ENCODE measurements at places on chromosomes 6 and 20.

DNA sequence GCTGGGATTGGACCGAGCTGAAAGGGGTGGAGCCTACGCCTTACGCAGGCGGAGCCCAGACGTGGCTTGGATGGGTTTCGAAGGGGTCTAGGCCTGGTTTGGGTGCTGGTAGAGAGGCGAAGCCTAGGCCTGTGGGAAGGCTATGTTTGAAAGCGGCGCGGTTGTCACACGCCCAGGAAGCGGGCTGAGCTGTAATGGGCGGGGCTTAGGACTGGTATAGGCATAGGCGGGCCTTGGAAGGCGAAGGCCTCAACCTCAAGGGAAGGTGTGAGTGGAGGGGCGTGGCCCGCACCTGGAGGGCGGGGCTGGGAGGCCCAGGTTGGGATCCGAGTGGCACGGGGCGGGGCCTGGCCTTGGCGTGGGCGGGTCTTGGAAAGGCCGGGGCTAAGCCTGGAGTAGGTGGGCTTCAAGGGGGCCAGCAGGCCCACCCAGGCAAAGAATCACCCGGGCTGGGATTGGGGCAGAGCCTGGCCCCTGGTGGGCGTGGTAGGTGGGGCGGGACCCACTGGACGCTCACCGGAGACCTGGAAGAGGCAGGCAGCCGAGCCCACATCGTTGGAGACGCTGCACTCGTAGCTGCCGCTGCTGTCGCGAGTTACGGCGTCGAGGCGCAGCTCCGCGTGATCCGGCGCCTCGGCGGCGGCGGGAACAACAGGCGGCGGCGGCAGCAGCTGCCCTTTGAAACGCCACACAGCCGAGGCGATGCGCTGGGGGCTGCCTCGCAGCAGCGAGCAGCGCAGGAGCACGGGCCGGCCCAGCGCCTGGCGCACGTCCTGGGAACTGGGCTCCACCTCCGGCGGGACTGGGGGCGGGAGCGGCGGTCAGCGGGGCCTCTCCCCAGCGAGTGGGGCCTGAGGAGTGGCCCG, 49.0 kb downstream of the MDGA1 start:
- DNase-seq = no peak

- DNase-seq = no peak
Measured at GRCh38 chr20:35329435-35330139, 37.4 kb upstream of the FAM83C start.

- no peak for DNase-seq
Measured at GRCh38 chr6:29995340-29995777, 53.0 kb downstream of the HLA-A start.

GRCh38 chr6:71965404-71965803, 79.1 kb downstream of the RIMS1 start:
- DNase-seq = no peak

DNA sequence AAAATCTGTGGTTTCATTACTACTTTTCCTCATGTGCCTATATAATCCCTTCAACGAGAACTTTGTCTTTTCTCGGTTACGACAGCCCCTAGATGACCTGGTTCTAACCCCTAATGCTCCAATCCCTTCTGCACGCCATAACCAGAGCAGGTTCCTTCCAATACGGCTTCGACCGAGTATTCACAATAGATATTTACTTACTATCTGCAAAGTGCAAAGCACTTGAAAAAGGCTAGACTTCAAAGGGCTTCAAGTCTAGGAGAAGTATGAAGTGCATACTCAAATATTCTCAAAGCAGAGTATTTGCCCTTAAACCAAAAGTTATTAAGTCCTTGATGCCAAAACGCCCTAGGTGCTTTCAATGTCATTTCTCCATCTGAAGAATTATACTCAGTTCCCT, 63.4 kb upstream of the NHSL1 start:
- DNase-seq = no peak

DNA sequence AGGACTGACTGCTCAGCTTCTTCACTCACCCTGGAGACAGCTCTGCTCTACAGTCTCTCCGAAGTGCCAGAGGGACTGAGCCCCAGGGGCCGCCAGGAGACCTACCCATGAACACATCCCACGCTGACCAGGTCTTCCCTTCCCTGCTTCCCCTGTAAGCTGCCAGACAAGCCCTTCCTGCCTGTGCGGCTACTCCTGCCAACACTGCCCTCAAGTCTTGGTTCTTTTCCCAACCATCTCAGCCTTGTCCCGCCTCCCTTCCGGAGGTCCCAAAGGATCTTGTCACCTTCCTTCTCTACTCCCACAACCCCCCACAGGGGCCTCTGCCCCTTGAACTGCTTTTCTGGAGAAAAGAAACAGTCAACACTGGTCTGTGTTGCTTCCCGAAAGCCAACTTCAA, 15.0 kb downstream of the CPNE5 start:
- no peak for DNase-seq

- no peak for DNase-seq
Measured at GRCh38 chr6:125987026-125987617, 782 bp downstream of the TRMT11 start.

DNA sequence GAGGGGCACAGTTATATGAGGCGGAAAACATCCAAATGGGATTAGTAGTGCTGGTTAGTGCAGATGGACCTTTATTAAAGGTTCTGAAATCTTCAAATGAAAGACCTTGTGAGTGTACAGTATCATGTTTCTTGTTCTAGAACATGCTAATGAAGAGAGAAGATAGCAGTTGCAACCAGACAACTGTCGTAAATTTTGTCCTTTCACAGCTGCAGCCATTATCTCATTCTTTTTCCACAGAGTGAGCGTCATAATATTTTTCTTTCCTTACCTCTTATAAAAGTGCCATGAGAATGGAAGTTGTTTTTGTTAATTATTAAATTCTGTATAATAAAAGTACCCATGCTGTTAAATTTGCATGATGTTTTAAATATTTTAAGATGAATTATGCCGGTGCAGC, 4.4 kb upstream of the C6orf163 start:
- no peak for DNase-seq

- no peak for DNase-seq
Measured at GRCh38 chr6:100612094-100612493, 147.4 kb upstream of the SIM1 start.

DNA sequence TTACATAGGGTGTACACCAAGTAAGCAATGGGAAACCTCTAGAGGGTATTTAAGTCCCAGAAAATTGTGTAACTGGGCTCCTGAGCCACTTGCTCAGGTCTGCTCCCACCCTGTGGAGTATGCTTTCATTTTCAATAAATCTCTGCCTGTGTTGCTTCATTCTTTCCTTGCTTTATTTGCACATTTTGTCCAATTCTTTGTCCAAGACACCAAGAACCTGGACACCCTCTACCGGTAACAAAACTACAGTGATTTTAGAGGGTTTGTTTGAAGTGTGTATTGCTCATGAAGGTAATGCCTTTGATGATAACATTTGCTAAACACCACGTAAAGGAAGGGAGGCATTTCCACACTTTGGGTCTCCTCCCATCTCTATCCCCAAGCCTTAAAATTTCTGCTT, 46.2 kb downstream of the MYB start:
- DNase-seq = no peak

GRCh38 chr6:165455488-165455887, 146.1 kb upstream of the C6orf118 start:
- no peak for DNase-seq

DNA sequence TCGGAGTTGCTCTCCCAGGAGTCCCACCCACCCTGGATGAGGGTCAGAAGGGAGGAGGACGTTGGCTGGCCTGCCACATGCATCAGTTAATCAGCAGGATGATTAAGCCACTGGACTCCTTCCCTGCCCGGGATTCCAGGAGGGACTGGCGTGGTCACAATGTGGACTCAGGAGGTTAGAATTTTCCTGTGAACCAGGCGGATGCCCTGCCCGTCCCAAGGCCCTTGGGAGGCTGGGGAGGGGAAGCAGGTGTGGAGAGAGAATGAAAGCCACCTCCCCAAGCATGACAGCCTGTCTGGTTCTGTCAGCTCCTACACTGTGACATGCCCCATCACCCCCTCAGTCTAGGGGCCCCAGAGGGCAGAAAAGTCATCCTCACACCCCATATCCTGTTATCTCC, 11.6 kb upstream of the ITPR3 start:
- DNase-seq = no peak

DNA sequence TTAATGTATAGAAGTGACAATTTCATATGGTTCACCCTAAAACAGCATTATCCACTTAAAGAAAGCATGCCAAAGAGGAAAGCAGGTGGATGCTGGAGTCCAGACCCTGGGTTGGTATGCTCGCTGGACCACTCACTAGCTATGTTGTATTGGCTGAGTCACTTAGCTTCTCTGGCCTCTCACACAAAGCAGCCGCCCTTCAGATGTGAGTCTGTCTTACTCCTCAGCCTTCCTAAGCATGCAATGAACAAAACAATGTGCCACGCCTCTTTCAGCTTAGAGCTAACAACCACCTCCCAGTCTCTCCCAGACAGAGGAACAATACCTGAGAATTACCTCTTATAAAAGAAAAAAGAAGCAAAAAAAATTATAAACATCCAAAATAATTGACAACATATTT, 29.4 kb downstream of the SIM1 start:
- no peak for DNase-seq

- DNase-seq = no peak
Measured at GRCh38 chr20:47642118-47642517, 140.4 kb downstream of the NCOA3 start.

DNA sequence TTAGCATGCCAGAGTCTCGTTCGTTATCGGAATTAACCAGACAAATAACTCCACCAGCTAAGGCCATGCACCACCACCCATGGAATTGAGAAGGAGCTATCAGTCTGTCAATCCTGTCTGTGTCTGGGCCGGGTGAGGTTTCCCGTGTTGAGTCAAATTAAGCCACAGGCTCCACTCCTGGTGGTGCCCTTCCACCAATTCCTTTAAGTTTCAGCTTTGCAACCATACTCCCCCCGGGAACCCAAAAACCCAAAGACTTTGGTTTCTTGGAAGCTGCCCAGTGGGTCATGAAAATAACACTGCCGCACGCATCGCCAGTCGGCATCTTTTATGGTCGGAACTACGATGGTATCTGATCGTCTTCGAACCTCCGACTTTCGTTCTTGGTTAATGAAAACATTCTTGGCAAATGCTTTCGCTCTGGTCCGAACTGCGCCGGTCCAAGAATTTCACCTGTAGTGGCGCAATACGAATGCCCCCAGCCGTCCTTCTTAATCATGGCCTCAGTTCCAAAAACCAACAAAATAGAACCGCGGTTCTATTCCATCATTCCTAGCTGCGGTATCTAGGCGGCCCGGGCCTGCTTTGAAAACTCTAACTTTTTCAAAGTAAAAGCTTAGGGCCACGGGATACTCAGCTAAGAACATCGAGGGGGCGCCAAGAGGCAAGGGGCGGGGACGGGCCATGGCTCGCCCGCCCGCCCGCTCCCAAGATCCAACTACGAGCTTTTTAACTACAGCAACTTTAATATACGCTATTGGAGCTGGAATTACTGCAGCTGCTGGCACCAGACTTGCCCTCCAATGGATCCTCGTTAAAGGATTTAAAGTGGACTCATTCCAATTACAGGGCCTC, 1958.5 kb upstream of the DEFB115 start:
- no peak for DNase-seq

DNA sequence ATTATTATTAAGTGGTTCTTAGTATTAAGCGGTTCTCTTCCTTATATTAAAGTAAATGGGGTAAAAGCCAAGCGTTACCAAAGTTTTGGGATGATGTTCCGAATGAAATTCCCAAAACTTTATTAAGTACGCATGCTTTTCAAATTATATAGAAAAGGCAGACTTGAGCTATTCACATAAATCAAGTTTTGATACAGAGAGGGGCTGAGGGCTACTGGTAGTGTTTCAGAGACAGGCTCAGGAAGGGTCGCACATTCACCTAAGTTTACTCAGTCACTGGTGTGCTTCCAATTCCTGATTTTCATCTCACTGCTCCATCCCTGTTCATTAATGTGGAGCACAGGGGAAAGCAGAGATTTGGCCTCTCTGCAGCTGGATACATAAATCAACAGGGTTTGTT, 652.2 kb downstream of the QKI start:
- DNase-seq = no peak

DNA sequence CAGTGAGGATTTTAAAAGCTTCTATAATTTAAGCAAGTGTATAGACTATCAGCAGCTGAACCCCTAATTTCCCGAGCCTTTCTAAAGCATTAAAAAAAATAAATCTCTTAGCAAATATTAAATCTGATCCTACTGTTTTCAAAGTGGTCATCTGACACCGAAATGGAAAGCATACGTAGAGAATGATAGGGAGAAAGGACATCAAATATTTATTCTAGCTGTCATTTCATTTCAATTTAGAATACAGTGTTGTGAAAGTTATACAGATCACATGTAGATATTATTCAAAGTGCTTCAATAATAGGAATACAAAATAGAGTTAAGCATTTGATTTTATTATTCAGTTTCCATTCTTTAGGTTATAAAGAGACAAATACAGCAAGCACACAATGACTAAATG, 61.9 kb upstream of the PKIB start:
- no peak for DNase-seq

DNA sequence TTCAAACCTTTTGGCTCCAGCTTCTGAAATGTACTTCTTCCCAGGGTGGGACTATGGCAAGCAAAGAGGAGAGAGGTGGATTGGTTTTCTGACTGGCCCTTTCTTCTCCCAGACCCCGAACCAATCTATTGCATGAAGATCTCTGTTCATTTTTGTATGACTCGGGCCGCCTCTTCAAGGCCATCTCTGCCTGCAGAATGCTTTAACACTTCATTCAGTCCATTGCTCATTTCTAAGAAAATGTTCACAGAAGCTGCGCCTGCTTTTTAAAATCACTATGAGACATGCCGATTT, 1.6 kb downstream of the VGLL2 start:
- DNase-seq = no peak

- DNase-seq = no peak
Measured at GRCh38 chr6:170314983-170315382, 8.4 kb downstream of the FAM120B start.

DNA sequence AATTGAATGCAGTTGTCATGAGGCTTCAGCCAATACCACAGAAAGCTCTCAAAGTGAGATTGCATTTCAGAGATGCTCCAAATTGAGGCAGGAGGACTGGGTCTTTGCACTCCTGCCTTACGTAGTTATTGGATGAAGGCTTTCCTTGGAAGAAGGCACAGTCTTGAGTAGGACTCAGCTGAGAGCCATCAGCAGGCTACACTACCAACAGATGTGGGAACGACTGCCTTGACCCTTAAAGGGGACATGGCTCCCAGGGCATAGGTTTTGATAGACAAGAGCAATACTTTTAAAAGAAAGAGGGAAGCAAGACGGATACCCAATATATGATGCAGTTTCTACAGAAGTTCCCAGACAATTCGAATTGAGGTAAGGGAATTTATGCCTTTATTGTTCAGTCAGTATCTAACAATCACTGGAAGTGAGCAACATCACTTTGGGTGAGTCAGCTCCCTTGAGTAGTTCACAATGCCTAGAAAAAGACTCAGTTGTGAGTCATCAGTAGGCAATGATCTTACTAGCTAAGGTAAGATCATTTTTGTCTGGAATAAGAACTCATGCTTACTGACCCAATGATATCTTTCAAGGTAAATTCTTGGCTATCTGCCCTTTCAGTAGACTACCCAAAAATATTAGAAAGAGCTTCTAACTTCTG, 390.8 kb downstream of the GJA1 start:
- DNase-seq = no peak
